ENCODE measurements at places on chromosomes 4 and X.

DNA sequence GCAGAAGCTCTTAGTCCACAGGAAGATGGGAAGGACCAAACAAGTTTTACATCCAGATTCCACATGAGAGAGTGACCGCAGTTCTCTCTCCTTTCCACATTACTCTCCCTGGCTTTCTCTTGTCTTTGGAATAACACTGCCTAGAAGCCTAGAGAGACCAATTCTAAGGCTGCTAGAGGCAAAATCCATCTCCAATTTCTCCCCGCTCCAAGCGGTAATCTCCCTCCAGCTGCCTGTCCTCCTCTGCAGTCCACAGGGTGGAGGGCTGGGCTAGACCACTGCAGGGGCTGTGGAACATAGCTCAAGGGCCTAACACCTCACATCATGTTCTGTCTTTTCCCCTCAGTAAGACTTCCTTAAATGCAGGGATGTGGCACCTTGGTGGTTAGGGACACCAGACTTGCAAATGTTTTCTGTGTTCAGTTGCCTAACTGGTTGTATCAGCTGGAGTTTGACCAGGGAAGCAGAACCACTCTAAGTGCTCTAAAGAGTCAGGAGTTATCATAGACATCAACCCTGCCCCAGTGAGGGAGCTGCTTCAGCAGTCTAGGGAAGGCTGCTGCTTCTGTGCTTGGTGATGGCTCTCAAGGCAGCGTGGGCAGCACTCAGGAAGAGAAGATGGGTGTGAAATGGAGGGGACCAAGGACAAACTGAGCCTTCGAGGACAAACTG, 423.1 kb downstream of the BCOR start:
- peak; percentile 45 for DNase-seq

GRCh38 chr4:16897991-16898827, at the start of gene LDB2:
LDB2 (minus strand) TSS chr4:16898645.
- DNase-seq = peak; percentile 96

DNA sequence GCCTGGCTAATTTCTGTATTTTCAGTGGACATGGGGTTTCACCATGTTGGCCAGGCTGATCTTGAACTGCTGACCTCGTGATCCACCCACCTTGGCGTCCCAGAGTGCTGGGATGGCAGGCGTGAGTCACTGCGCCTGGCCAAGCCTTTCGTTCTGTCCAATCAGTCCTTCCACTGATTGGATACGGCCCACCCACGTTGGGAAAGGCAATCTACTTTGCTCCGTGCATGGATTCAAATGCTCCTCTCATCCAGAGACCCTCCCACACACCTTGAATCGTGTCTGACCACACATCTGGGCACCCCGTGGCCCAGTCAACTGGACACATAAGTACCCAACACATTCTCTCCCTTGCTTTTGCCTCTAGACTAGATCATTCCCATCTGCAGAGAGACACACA, 74.9 kb downstream of the CRLF2 start:
- DNase-seq = no peak

DNA sequence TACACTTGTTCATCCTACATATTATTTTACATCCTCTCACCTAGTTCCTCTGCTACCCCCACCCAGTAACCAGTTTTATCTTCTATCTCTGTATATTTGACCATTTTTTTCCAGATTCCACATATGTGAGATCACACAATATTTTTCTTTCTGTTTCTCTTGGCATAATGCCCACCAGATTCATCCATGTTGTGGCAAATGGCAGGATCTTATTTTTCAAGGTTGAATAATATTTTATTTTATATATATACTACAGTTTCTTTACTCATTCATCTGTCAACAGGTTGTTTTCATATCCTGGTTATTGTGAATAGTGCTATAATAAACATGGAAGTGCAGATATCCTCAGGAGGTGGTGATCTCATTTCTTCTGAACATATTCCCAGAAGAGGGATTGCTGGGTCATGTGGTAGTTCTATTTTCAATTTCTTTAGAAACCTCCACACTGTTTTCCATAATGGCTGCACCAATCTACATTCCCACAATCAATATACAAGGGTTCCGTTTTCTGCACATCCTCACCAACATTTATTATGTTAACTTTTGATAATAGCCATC, 48.2 kb downstream of the THAP9 start:
- DNase-seq = no peak

- no peak for DNase-seq
Observed at GRCh38 chr4:43435291-43435690, 542.8 kb downstream of the GRXCR1 start.

DNA sequence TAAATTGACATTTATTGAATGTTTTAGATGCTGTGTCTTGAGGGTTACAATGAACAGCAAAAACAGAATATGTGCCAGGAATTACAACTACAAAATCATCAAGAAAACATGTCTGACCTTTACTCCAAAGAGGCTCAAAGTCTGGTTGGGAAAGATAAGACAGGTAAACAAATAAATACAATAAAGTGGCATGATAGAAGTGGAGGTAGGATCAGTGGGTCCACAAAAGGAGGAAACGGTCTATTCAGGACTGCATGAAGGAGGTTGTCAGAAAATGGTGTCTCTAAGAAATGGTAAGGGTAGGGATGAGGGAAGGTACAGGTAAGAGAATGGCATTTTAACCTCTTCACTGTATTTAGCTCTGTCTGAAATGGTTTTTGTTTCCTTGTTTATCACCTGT, 3.8 kb downstream of the ARHGEF38 start:
- DNase-seq = no peak

DNA sequence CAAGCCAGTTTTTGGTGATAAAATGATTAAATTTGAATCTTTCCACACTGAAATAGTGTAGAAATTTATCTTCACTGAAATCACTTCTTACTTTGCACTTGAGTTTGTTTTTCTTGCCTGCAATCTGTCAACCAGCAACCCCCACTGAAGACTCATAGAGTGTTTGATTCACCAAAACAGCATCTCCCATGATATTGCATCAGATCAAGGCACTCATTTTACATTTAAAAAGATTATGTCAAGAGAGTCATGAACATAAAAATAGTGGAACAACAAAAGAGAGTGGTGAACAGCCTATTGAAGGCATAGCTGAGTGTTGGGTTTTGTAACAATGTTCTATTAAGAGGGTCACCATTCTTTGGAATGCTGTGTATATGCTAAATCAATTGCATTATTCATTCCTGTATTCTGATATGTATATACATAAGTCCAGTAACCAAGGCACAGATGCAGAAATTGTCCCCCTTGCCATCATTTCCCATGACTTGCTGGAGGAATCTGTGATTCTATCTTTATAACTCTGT, 1934.9 kb downstream of the ARAP2 start:
- DNase-seq = no peak

Data from muscle of leg (tissue), 16 donors.